GM13976 (cell line): ENCODE measurements at places on chromosomes 7 and 10.

DNA sequence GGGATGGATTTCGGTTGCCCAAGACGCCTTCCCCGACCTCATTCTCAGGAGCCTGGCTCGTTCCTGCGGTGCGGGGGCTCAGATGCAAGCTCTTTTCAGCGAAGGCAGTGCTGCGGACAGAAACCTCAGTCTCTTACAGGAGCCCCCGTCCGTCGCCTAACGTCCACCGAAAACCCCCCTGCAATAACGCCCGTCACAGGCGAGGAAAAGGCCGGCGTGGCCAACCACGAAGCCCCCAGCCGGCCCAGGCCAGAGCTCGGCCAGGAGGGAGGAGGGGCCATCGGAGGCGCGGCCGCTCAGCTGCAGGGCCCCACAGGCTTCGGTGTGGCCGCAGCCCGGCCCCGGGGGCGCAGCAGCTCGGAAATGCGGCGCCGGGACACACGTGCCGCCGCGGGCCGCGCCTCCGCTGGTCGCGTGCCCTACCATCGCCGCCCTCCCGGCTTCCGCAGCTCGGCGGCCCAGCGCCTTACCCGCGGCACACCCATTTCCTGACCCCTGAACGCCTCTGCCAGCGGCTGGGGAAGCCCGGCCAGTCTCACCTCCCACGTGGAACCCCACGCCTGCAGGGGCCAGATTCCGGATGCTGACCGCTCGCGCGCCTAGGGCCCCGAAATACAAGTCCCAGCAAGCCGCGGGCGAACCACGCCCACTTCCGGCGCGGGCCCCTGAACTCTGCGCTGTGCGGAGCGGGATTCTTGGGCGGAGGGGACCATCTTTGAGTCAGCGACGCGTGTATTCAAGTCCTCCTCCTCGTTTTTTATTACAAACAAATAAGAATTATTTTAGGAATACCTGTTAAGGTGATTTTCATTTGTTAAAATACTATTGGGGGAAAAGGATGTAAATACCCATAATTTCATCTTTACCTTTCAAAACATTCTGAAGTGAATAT, at the start of gene ZNF239:
TSS of gene ZNF239 (minus strand) at position 616 of the 892 bp plus-strand sequence. CDS start 16,537 bp downstream, outside the sequence.
- DNase-seq = peak; percentile 80

DNA sequence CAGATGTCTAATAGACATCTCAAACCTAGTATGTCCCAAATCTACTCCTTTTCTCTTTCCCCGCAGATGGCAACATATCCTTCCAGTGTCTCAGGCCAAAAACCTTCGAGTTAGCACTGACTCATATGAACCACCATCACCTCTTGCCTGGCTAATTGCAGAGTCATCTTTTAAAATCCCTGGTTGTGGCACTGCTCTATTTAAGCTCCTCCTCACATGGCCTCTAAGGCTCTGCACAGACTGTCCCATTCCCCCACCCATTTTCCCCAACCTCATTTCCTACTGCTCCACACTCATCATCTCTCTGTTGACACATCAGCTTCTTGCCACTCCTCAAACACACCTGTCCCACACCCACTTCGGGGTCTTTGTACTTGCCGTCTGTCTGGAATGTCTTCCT, 16.8 kb upstream of the HBP1 start:
- no peak for DNase-seq

DNA sequence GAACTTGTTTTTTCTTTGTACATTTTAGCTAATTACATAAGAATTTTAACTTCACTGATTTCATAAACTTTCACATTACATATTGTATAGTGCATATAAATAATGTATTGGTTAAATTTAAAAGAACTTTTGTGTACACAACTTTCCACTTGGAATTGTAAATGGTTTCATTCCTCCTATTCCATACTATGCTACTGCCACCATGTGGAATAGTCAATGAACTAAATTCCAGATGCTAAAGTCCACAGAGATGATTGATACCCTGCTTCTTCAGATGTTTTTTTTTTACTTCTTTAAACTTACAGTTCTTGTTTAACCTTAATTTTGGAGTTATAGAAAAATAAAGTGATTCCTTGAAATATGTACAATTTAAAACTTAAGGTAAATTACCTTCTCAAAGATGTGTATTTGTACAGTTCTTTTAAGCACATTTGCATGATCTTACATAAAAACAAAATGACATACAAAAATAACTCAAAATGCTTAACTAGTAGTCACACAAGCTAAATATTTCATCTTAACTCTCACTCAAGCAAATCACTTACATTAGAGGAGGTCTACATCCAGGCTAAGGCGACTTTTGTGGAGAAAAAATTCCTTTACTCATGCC, 247.6 kb upstream of the HGF start:
- no peak for DNase-seq

GRCh38 chr7:71645836-71646235, 513.9 kb downstream of the GALNT17 start:
- no peak for DNase-seq

DNA sequence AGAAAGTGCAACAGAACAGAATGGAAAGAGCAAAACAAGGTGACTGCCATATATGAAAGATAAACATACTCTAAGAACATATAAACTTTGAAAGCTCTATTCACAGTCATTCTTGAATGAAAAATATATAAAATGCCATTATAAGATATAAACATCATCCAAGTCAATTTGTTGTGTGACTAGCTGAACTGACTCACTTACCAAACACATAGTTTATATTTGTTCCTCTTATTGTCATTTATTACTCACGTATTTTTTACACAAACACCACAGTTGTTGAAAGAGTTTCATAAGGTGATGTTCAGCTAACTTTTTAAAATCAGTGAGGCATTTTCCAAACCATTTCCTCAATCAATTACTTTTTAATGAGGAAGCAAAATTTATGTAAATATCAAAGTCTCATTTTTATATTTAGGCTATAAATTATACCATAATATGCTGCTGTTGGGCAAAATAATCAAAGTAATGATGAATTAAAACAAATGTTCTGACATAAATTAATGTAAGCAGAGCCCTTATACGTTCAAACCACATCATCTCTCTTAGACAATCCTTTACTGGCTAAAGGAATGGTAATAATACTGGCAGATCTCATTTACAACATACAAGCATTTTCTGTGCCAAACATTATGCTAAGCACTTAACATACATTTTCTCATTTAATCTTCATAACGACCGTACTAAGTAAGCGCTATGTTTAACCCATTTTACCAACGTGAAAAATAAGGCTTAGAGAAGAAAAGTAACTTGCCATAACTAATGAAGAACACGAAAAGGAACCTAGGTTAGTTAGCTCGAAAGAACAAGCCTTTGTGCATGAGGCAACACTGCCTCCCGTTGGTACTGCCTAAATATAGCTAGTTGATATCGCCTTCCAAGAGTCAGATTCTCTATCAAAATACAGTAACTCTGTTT, 7.3 kb downstream of the LRRN3 start:
- DNase-seq = no peak

GRCh38 chr10:124971276-124971675, 29.4 kb downstream of the ZRANB1 start:
- DNase-seq = no peak

DNA sequence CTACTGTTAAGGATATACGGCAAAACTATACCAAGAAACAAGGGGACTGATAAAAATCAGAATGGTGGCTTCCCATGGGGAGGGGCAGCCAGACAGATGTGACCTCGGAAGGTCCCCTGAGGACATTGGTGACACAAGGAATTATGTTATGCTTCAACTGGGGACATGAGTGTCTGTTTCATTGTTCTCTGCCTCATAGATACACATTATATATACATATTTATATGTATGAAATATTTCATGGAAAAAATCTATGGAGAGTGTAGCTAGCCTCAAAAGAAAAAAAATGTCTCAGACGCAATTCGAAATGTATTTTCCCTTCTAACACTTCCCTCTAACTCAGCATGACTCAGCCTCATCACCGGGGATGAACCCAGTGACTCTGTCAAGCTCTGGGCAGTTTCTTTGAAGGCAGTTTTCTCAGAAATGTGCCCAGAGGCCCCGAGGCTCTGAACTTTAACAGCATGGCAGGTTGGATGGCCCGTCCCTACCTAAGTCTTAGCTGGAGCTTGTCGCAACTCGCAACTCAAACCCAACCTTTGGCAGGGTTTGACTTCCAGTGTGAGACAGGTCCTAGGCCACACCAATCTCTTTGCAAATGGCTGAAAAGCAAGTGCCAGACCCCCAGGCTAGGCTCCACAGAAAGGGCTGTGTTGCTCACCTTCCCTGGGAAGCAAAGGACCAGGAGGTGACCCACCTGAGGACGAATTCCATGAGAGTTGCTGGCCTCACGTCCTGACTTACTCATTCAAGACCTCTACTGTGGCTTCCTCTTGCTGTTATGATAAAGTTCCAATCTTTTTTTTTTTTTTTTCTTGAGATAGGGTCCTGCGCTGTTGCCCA, 86.9 kb downstream of the CARD11 start:
- no peak for DNase-seq

- DNase-seq = no peak
Measured at GRCh38 chr7:80529362-80529761, 17.5 kb upstream of the GNAT3 start.

GRCh38 chr7:106029941-106030340, 66.9 kb downstream of the CDHR3 start:
- no peak for DNase-seq

DNA sequence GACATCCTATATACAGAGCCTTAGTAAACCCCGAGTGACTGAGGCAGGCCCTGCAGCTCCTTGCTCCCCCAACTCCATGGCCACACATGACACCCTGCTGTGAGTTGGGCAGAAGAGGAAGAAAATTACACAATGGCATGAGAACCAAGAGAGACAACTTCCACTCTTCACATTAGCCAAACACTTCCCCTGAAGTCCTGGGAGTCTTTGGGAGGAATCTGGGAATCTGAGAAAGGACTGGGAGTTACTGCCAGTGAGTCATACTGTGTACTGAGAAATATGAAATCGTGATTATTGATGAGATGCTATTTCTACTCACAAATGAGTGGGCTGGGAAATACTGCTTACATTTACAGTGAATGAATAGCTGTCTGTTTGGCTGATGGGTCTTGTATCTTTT, 116.6 kb downstream of the SPAG6 start:
- DNase-seq = no peak

GRCh38 chr10:50614444-50615137, 9.2 kb downstream of the SGMS1 start:
- no peak for DNase-seq

- no peak for DNase-seq
Measured at GRCh38 chr7:48040944-48041652, 5.8 kb downstream of the C7orf57 start.

DNA sequence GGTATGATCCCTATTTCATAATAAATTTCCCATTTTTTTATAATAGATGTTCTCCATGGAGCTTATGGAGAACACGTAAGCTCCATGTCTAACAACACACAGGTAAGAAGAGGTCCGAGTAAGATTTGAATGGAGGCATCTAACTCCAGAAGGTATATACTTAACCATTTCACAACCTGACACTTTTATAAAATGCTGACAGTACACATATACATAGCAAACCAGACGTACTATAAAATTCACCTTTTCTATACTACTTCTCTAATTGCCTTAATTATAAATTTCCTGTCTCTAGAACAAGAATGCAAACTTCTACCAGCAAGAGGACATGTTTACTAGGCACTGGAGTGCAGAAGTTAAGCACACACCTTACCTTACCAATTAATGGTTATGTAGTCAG, 151.3 kb downstream of the DGKI start:
- no peak for DNase-seq

GRCh38 chr7:18356191-18356645, 139.3 kb upstream of the HDAC9 start:
- peak; percentile 34 for DNase-seq

DNA sequence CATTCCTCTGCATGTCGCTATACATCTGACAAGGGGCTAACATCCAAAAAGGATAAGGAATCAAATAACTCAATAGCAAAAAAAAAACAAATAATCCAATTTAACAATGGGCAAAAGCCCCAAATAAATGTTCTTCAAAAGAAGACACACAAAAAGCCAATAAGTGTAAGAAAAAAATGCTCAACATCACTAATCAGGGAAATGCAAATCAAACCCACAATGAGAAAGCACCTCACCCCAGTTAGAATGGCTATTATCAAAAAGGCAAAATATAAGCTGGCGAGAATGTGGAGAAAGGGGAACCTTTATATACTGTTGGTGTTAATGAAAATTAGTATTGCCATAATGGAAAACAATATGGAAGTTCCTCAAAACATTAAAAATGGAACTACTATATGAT, 14.3 kb downstream of the ARHGAP12 start:
- DNase-seq = no peak

DNA sequence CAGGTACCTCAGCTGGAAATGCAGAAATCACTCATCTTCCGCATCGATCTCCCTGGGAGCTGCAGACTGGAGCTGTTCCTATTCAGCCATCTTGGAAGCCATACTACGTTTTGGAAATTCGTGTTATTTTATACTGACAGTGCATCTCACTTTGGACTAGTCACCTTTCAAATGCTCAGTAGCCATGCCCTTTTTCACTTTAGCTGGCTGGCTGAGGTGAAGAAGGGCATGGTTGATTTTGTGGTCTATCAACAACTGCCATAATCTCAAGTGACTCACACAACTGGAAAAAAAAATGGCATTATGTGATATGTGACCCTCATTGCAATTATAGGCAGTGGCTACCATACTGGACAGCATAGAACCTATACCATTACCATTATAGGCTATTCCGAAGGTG, 100.5 kb downstream of the CCDC71L start:
- DNase-seq = no peak

GRCh38 chr10:25843551-25844170, 90.4 kb upstream of the MYO3A start:
- no peak for DNase-seq

DNA sequence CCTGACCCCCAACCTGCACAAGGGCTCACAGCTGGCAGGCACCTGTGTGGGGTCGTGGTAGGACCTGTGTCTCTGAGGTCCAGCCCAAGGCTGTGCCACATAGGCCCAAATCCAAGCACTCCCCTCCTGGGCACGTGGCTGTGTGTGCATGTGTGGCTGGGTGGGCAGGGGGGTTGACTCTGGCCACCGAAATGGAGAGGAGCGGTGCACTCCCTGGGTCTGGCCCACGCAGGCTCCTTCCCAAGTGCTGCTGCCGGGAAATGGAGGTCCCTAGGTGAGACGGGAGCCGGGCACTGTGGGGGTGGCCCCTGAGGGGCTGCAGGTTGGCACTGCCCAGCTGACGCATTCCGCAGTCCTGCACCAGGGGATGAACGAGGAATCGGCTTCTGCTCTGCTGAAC, 528.1 kb downstream of the DNAJB6 start:
- DNase-seq = no peak

DNA sequence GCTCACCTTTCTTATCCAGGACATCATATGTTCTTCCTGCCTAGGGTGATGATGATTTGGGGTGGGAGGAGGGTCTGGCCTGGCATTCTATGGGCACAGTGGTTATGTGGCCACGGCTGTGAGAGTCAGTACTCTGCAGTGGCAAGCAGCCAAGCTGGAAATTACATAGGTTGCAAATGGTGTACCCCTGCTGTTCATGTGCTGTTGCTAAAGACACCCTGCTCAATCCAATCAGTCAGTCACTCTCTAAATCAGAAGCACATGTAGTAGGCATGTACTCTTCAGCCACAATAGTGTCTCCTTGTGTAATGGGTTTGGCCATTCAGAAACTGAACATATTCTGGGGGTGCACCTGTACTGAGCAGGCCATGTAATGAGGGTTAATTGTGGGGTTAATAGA, 449.1 kb upstream of the ANKRD30A start:
- DNase-seq = no peak
